ENCODE measurements at places on chromosomes 2 and 18.

- no peak for DNase-seq
Measured at GRCh38 chr18:14959550-14959949, 211.6 kb downstream of the ANKRD30B start.

DNA sequence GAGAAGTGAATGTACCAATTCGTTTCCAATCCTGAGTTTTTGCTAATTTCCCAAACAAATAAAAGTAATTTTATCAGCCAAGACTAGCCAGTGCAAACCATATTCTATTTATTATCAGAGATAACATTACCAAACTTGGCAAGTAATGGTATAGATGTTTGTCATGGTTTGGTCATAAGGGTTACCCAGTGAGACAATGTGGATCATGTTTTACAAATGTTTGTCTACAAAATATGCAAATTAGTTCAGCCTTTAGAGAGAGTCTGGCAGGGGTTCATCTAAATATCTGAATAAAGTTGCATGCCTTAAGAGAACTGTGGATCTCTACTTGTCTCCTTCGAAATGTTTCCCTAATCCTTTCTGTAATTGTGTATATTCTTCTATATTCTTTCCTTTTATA lies 152.2 kb downstream of the KCNH7 start:
- no peak for DNase-seq

DNA sequence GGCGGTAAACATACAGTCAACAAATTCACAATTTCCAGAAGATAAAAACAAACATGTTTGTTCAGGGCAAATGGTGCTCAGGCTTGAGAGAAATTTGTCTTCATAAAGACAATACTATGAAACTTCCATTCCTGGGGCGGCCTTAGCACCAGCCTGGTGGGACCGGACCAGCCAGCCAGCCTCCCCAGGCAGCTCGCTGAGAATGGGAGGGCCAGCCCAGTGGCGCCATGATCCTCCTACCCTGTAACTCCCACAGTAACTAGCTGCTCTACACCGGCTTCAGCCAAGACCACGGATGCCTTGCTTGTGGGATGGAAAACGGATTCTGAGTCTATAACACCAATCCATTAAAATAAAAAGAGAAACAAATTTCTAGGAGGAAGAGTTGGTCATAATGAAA lies 24.2 kb upstream of the FHOD3 start:
- no peak for DNase-seq

GRCh38 chr2:164766216-164766953 lies 75.2 kb downstream of the COBLL1 start:
- DNase-seq = no peak

GRCh38 chr18:24552218-24552617 lies 91.8 kb downstream of the HRH4 start:
- no peak for DNase-seq

DNA sequence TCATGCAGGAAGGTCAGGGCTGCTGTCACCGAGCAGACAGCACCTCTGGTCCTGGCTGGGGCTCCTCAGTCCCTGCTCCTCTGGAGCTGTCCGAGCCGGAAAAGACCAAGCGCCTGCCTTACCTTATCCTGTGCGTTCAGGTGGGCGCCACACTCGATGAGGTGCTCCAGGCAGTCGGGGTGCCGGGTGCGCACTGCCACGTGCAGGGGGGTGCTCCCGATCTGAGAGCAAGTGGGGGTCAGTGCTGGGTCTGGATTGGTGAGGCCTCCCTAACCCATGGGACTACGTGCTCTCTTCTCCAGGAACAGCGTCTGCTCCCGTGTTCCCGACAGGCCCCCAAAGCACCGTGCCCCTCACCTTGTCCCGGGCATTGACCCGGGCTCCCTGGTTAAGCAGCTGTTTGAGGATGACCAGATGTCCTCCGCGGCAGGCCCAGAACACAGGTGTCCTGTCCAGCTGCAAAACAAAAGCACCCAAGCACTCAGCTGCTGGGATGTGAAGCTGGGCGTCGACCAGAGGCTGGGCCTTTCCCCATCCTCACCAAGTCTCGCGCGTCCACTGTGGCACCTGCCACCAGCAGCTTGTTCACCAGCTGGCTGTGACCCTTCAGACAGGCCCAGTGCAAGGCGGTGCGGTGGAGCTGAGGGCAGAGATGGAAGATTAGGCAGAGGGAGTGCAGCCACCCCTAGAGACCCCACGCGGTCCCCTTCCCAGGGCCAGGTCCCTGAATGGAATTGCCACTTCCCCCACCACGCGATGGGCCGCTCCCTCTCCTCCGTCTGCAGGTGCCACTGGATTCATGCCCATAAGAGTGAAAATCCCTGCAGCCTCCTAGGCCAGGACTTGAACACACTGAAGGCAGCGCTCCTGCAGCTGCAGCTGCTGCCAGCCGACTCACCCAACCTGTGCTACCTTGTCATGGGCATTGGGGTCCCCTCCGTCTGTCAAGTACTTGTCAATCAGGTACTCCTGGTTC lies 3.7 kb downstream of the ANKRD23 start:
- no peak for DNase-seq

GRCh38 chr18:54109131-54109683 lies 115.3 kb downstream of the MBD2 start:
- DNase-seq = peak; percentile 53

DNA sequence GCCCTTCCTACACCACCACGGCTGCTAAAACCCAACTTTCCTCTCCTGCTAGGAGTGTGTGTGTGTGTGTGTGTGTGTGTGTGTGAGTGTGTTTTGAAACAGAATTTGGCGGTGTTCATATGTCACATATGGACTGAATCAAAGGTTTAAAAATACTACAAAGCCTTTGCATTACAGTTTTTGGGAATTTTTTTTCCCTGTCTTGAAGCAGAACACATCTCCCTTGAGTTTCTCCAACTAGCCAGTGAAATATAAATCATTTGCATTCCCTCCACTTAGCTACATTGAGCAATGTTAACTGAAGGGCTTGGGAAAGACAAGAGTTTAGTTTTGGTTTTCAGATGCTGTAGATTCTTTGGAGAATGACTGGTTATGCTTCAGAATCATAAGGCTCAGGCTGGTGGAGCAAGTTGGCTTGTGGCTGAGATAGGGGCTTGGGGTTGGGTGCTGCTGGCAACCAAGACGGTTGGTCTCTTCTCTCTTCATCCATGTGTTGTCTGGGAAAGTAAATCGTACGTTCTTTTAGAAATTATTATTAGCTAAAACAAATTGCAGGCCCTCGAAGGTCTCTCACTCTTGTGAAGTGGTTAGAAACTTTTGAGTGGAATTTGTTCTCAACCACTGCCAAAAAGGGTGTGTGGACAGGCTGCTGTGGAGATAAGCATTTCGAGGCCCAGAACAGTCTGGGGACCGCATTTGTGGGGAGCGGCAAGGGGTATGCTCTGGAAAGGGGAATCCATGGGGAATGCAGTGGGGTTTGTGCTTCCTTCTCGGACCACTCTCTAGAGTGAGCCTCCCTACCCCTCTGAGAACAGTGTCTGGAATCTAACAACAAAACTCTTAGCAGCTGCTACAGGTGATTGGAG lies 1.4 kb downstream of the NRP2 start:
- DNase-seq = peak; percentile 93

GRCh38 chr2:50951437-50951836 lies 80.5 kb downstream of the NRXN1 start:
- no peak for DNase-seq

GRCh38 chr2:172782506-172783164 lies 47.0 kb downstream of the RAPGEF4 start:
- no peak for DNase-seq

DNA sequence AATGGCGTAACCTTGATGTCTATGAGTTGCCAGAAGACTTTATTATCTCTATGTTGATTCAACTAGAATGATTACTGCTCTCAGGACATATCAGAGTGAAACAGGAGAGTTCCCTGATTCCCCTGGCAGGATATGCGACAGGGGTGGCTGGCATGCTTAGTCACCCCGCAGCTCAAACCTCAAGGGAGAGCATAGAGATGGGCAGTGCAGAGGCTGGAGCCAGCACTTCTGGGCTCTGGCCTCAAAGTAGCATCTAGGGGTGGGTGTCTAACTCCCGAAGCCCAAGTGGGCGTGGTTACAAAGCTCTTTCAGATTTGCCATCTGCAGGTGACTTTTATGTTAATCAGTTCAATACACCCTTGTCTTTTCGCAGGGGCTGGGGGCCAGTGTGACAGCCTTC lies 391.6 kb downstream of the ADCYAP1 start:
- DNase-seq = no peak

- DNase-seq = no peak
Measured at GRCh38 chr2:60976256-60976850, 41.2 kb upstream of the PEX13 start.

DNA sequence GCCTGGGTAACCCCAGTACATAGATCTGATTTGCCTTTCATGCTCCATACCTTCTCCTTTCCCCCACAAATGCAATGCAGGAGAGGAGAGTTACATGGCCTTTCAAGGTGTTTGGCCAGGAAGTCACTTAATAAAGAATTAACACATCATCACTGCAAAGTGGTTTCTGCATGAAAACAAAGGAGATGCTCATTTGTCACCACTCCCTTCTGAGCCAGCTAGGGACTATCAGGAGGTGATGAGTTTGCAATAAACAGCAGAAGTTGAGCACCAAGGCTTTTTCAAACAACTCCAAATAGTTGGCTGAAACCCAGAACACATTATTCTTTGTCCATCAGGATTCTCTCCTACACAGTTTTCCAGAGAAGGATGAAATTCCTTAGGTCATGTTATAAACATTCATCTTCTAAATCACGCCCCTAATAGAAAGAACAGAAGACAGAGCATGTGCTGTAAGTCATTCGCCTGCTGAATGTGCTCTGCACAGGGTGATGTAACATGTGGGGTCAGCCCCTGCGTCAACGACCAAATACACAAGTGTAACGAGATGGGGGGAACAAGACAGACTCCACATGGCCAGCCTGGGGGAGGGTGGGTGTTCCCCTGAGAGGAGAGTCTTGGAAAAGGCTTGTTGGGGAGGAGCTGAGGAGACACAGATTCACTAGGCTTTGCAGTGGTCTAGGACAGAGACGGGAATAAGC lies 87.3 kb upstream of the RMDN2 start:
- no peak for DNase-seq

- no peak for DNase-seq
Measured at GRCh38 chr2:9473308-9473984, 905 bp upstream of the IAH1 start.

DNA sequence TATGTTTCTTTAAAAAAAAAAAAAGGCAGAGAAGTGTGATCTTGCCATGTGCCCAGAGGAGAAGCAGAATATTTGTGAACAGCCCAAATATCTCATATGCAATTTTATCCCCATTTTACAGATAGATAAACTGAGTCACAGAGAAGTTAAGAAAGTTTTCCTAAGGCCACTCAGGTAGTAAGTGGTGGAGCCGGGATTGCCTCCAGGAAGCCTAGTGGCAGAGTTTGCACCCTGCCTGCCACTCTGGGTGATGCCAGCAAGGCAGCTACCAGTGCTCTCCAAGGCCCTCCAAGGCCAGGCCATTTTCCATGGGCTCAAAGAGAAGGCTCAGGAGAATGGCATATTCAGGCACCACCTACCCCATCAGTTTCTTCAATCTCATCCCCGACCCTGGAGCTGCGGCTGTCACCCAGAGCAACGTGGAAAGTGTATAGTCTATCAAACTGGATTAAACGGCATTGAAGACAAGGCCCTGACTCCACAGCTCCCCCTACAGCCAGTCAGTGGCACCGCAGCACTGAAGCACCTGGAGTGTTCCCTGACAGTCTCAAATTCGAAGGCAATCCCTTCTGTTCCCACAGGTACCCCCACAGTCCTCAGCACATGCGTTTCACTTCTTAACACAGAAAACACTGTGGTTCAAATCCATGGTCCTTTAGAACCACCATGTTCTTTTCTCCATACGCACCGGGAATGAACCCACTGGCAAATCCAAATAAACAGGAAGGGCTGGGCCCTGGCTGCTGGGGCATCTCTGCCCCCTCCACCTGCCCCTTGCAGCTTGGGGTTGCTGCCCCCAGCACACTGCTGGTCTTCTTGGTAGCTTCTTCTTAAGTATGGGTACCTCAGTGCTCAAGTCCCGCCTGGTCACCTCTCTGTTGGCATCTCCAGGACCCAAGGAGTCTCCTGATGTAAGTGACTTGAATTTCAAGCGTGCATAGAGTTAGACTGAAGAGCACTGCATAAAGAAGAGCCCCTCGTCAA lies 175.3 kb downstream of the INHBB start:
- peak; percentile 23 for DNase-seq

DNA sequence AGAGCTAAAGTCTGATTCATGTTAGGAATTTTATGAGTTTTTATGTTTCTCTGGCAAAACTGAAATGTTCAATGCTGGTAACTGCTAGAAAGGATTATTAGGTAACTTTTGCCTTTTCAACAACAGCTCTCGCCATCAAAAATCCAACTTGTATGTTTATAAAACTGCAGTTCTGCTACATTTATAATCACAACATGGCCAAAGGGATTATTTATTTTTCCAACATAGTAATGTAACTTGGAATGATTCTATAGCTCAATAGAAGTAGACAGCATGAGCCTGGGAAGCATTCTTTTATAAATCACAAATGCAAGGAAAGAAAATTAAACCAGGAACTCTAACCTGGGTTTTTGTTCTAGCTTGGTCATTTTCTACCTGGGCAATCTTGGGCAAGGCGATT lies 470.9 kb downstream of the TGIF1 start:
- no peak for DNase-seq

DNA sequence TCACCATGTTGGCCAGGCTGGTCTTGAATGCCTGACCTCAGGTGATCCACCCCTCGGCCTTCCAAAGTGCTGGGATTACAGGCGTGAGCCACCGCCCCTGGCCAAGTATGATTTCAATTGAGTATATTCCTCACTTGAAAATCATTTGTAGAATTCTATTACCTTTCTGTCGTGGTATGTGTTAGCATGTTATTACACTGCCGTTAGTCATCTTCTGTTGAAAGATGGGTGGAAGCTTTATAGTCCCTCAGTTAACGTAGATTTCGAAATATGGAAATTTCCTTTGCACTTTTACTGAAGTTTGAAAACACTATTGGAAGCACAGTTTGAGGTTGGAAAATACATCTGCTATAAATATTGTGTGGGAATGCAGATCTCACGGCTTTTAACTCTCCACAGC lies 14.7 kb downstream of the NIFK start:
- DNase-seq = peak; percentile 95

DNA sequence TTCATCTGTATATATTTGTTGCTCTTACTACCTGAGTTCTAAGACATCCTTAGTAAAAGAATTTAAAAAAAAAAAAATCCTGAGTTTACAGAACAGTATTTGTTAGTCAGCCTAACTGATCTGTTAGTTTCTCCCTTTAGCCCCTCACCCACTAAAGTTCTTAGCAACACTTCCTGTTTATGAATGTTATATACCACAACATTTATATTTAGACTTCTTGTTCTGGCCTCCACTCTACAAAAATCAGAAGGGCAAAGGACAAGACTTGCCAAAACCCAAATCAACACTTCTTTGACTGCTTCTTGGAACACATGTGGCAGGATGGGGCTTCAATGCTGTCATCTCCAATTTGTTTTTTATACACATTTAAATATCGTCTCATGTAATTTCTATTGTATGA lies 71.1 kb downstream of the MGAT5 start:
- DNase-seq = no peak

- DNase-seq = no peak
Measured at GRCh38 chr2:233399306-233400225, 45.3 kb downstream of the DGKD start.

- DNase-seq = peak; percentile 78
Measured at GRCh38 chr2:188785490-188785889, 188.7 kb upstream of the COL3A1 start.

Measured in AG10803 (cell line).